Suppressor macrophage (primary cell): ENCODE measurements at places on chromosomes 7 and 10.

- DNase-seq: peak; percentile 6
These were observed 163.3 kb upstream of the PRKCQ start for GRCh38 chr10:6743291-6743849.

DNA sequence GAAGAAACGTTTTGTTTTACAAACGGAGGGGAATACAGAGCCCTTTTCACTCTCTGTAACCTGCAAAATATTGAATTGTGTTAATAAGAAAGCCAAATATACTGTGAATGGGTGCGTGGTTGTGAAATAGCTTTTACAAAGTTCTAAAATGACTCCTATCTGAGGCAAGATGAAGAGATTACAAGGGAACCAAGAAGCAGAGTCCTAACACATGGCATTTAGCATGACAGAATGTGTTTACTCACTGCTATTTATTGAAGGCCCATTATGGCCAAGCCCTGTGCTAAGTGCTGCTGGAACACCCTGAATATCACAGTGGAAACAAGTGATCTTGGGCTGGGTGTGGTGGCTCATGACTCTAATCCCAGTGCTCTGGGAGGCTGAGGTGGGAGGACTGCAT is 12.9 kb downstream of the JCAD start:
- no peak for DNase-seq

DNA sequence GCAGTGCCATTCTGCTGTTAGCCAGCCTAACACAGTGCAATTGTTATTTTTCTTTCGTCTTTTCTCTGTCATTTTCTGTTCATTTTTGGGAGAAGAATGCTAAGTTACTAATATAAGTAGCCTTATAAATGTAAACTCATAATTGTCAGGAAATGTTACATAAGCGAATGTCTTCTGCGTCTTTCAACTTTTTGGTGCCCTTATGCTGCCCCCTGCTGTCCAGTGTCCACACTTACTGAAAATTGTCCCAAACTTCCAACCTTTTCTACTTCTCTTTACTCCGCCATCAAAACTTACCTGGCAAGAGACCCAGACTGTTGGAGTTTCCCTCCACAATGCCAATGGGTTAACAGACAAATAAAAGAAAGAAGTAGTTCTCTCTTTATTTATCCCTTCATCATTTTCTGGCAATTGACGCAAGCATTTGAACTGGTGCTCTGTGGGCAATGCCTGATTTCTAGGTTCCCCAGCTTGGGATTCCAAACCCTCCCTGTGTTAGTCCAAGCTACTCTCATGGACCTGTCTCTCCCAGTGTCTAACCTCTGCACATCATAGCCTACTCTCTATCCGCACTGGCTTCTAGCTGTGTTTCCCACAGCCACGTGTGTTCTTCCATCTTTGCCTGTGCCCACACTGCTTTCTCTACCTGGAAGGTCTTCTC is 21.0 kb upstream of the EPC1 start:
- peak; percentile 78 for DNase-seq

- DNase-seq: no peak
These were observed 5.3 kb downstream of the STOX1 start for GRCh38 chr10:68832601-68833000.

- DNase-seq: no peak
These were observed 503.0 kb upstream of the FOXK1 start for GRCh38 chr7:4178916-4179687.
